Femur (tissue), 1 donor: ENCODE measurements at places on chromosomes 3 and 15.

GRCh38 chr3:36409862-36410261 is 29.6 kb downstream of the STAC start:
- no peak for DNase-seq

DNA sequence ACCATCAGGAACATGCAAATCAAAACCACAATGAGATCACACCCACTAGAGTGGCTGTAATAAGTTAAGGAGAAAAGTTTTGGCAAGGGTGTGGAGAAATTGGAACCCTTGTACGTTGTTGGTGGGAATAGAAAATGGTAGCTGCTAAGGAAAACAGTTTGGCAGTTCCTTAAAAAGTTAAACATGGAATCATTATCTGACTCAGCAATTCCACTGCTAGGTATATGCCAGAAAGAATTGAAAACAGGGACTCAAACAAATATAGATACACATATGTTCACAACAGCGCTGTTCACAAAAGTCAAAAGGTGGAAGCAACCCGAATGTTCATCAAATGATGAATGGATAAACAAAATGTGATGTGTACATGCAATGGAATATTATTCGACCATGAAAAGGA is 138.8 kb upstream of the ATP2B2 start:
- no peak for DNase-seq

- DNase-seq = no peak
Measured at GRCh38 chr3:179068779-179069530, 2.7 kb downstream of the ZMAT3 start.

GRCh38 chr3:140899363-140899762 is 42.3 kb upstream of the SLC25A36 start:
- DNase-seq = peak; percentile 26

DNA sequence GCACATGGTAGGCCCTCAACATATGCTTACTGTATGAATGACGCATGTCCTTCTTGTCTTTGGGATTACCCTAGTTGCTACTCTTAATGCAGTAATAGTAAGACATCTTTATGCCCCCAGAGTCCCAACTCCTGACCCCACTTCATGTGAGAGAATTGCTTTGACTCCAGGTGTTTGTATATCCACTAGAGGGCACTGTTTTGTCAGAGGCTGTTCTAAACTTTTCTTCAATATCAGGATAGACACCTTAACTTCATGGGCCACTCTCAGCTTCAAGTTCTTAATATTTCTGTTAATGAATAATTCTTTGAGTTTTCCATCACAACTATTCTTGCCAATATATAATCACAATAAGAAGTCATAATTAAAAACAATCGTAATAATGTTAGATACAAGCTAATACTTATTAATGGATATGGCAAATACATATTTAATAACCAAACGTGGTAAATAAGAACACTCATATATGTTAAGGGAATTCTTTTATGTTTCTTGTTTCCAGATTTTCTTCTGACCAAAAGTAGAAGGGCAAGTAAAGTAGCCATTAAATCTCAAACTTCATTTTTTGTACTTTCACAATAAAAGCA is 337.2 kb upstream of the DNAJC19 start:
- DNase-seq = no peak
